ENCODE measurements at places on chromosomes 7 and 10. TPM values are rescaled to one million over a fixed set of nuclear protein-coding genes. Genes with fewer than 3 reads are reported as not detected.

Gene SNX10
- 13.0 TPM for total RNA-seq

Gene OTUD1
- total RNA-seq, result 6.1 TPM

Gene CTNNA3
- total RNA-seq, result 0.58 TPM

Gene POLR2J2
- total RNA-seq, result 1.5 TPM

Gene LRIT1
- not detected for total RNA-seq

Gene NUTM2E
- 0.09 TPM for total RNA-seq

Gene C7orf33
- total RNA-seq, result not detected

Gene C10orf105
- 7.2 TPM for total RNA-seq

Gene PNLIPRP1
- not detected for total RNA-seq

Gene FAM24B
- total RNA-seq, result 6.7 TPM

Gene HACD1
- 4.9 TPM for total RNA-seq

Gene EMX2
- 0.05 TPM for total RNA-seq

Gene OPN4
- 0.11 TPM for total RNA-seq

Gene HSPA12A
- total RNA-seq, result 47.6 TPM

GRCh38 chr10:117014835-117015234, 9.8 kb upstream of the SHTN1 start:
- no peak for ATAC-seq

DNA sequence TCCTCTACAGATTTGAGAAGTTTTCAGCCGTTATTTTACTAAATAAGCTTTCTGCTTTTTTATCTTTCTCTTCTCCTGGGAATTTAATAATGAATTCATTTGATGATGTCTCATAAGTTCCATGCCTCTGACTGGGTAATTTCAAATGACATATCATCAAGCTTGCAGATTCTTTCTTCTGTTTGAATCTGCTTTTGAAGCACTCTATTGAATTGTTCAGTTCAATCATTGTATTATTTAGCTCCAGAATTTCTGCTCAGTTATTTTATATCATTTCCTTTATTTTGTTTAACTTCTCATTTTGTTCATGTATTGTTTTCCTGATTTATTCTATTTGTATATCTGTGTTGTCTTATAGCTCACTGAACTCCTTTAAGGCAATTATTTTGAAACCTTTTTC, 196.9 kb upstream of the CNTNAP2 start:
- ATAC-seq, result no peak

- ATAC-seq, result peak; percentile 40
Observed at GRCh38 chr10:113148901-113149300, 198.9 kb downstream of the TCF7L2 start.

DNA sequence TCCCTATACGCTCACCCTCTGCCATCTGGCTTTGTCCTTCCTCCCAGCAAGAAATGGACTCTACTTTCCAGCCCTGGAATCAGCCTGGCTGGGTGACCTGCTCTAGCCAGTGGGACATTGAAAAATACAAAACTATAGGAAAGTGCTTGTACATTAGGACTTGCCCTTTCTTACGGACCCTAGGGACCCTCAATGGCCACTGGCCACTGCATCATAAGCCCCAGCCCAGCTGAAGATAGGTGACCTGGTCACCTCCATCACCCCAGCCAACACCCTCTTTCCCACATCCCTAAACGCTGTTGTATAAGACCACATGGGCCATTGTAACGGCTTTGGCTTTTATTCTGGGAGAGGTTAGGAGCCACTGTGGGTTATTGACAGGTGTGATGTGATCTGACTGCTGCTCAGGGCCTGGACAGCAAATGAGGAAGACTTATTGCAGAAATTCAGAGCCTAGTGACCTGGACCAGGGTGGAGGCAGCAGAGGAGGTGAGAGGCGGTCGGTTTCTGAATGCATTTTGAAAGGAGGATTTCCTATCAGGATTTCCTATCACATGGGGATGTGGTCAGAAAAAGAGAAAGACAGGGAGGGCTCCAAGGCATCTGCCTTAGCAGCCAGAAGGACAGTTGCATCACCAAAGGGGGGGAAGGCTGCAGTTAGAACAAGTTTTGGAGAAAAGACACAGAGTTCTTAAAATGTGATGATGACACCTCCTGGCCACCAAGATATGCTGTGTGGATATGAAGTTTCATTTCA, 2.2 kb upstream of the LMBR1 start:
- ATAC-seq, result no peak

DNA sequence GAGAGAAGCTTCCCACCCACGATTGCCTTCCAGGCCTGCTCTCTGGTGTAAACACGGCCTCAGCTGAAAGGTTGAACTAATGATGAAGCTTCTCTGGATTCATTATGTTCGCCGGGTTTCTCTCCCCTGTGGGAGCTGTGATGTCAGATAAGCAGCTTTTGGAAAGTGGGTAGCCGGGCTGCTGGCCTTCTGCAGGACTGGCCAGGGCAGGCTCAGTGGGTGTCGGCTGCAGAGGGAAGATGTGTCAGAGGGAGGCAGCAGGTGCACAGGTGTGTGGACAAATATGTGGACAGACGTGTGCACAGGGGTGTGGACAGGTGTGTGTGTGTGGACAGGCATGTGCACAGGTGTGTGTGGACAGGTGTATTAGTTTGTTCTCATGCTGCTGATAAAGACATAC, 28.5 kb upstream of the PSMG3 start:
- no peak for ATAC-seq

DNA sequence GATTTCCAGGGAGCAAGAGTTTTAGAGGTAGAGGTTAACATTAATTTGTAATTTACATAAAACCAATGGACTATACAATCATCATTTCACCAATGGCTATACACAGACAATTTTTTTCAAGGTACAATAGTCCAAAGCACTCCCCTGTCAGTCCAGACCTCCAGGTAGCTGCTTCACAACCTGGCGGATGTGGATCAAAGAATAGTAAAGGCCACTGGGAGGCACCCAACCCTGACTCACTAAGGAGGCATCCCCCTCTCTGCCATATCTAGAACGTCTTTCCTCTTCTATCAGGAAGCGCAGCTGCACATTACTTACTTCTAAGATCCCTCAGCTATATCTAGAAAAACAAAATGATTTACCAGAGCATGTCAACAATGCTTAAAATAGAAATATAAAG, 217.7 kb upstream of the AOAH start:
- no peak for ATAC-seq

GRCh38 chr7:12056381-12056780, 154.7 kb upstream of the TMEM106B start:
- no peak for ATAC-seq

GRCh38 chr10:44854693-44855350, 56.3 kb upstream of the TMEM72 start:
- ATAC-seq, result peak; percentile 37

- ATAC-seq, result no peak
Observed at GRCh38 chr10:4262870-4263600, 478.0 kb upstream of the KLF6 start.

DNA sequence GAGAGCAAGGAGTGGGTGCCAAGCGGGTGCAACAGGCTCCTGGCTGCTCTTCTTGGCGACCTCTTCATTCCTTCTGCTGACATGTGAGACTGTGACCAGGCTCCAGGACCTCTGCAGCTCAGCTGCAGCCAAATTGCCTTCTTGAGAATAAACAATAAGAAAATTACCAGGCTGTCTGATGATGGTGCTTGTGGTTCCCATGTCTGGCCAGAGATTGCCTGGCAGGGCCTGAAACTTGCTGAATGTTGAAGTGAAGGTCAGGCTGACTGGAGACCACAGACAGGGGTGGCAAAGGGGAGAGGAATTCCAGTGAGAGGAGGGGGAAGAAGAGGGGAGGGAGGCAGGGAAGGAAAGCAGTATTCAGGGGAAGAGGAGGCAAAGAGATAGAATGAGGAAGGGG, 497.4 kb upstream of the PODXL start:
- ATAC-seq, result no peak

GRCh38 chr10:128642502-128642901, 516.3 kb upstream of the MKI67 start:
- ATAC-seq, result peak; percentile 83

GRCh38 chr7:24834128-24834798, 77.0 kb upstream of the GSDME start:
- ATAC-seq, result no peak

GRCh38 chr10:84563355-84563754, 235.0 kb downstream of the CCSER2 start:
- no peak for ATAC-seq

DNA sequence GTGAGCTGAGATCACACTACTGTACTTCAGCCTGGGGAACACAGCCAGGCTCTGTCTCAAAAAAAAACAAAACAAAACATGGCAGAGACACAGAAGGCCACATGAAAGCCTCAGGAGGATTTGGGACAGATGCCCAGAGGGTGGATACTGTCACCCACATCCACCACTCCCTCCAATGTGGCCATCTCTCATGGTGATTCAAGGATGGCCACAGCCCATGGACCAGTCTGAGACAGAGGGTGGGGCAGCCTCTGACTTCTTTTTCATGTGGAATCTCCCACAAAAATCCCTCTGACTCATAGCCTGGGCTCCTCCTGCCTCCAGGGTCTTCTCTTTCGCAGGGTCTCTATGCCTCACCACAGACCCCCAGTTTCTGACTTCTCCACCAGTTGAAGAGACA, 59.0 kb upstream of the GTF2I start:
- ATAC-seq, result peak; percentile 98

DNA sequence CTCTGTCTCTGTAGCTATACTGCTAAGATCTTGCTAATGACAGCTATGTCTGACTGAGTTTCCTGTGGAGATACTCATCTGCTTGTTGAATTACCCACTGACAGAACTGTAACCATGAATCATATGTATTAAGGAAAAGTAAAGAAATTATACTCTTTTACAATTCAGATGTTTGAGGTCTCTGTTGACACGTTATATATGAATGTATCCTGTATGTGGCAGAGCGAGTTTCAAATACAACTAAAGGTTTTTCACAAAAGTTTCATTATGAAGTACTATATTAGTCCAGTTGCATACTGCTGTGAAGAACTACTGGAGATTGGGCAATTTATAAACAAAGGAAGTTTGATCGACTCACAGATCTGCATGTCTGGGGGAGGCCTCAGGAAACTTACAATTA, 232.5 kb downstream of the CDK14 start:
- no peak for ATAC-seq

DNA sequence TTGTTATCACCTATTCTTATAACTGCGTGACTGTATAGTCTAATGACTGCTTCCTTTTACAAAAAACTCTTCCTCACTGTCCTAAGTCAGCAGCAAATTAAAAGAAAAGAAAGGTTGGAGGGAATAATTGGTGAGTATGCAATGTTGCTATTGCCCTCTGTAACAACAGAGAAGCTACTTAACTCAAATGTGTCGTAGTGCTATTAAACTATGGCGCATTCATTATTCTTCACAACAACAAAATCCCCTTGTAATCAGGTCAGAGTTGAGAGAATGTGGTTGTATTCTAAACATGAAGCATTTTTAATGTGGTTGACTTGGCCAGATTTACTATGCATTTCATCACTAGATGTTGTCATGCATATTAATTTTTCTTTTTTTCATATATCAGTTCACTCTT, 897.8 kb upstream of the PHF14 start:
- ATAC-seq, result no peak

GRCh38 chr10:119087271-119087882, 6.8 kb upstream of the EIF3A start:
- ATAC-seq, result no peak

- peak; percentile 46 for ATAC-seq
Observed at GRCh38 chr10:66931340-66931948, 5.6 kb downstream of the LRRTM3 start.

GRCh38 chr10:130479926-130480325, 343.7 kb downstream of the GLRX3 start:
- no peak for ATAC-seq

- ATAC-seq, result no peak
Observed at GRCh38 chr7:39259391-39260003, 281.8 kb downstream of the POU6F2 start.

- no peak for ATAC-seq
Observed at GRCh38 chr7:111409714-111410422, 152.4 kb downstream of the IMMP2L start.

DNA sequence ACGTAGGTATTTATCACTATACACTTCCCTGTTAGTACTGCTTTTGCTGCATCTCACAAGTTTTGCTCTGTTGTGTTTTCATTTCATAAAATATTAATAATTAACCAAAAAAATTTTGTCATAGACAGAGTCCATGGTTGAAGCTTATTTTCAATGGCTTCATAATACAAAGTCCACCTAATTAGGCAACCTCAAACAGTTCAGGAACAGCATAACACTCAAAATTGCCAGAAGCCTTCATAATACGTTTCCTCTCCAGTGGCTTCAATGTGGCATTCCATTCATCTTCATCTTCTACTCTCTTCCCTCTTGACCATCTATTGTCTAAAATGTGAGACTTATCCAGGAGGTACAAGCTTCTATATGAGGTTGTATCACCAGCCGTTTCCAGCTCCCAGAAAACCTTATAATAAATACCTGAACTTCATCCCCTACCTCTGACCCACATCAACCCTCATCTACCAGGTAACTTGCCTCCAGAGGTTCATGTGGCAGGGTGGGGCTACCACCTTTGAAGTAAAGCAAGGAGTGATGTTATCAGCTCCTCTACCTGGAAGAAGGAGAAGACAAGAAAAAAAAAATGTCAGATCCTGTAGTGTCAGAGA, 337.3 kb downstream of the MALRD1 start:
- ATAC-seq, result no peak

- ATAC-seq, result peak; percentile 24
Observed at GRCh38 chr7:44224080-44224973, 23.5 kb downstream of the YKT6 start.

GRCh38 chr7:100825751-100826513, 1.4 kb downstream of the EPHB4 start:
- ATAC-seq, result no peak

DNA sequence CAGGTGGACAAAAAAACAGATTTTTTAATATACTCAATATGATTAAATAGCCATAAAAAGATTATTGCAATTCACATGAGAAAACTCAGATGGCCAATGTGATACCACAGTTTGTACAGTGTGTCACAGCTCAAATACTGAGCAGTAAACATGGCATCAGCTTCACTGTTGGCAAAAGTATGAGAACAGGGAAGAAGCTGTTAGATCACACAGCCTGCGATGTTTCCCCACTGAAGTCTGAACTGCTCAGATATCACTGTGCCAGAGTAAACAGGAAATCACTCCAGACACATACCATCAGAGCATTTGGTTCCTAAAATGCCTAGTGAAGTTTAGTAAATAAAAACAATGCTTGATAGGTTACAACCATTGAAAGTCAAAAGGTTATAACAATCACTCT, 347.8 kb downstream of the ETV1 start:
- ATAC-seq, result no peak

DNA sequence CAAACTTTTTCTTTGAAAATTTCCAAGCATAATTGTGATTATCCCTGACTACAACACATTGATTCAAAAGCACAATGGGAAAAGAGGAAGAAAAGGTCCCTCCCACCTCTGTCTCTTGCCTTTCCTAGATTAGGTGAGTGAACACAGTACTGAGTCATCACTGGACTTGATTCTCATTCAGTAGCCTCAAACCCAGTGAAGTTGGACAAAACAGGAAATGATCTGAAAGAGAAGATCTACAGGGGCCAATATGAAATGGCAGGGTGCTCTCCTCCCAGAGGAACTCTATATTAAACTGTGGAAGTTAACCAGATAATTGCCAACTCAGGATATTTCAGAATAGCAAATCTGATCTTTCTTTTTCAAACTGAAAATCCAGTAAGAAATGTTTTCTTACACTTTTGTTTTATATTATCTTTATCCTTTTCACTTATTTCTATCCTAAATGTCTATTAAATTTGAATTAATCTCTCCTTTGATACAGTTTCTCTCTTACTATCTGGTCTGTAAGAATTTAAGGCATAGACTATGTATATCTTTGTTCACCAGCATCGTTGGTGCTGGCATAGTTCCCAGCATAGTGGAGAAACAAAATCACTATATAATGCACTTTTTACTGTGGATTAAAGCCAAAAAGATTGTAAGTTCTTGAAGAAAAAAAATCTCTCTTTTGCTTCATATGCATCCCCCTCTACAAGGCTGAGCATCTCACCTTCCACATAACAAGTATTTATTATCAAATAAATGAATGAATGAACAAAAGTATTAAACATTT, 41.4 kb upstream of the IKZF1 start:
- no peak for ATAC-seq

Data from motor neuron (in vitro differentiated cells).